Type B pancreatic cell (in vitro differentiated cells): ENCODE measurements at places on chromosomes 16 and 17.
A peak's percentile ranks its signal among the peaks of the same experiment; 100 is the strongest.

DNA sequence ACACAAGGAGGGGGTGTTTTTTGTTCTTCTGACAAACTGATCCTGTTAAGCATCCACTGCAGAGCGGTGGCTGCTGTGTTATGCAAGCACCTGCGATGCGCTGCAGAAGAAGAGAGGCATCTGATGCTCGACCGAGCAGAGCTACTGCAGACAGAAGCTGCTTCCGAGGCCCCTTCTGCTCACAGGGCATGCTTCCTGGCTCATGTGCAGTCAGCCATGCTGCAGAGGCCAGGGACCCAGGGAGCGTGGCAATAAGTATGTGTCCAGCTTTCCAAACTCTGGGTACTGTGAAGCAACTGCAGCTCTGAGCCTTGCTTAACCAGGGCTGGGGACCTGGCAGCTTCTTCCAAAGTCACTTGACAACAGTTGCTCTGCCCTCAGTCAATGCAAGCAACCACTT lies 448.6 kb upstream of the RBFOX1 start:
- H3K27ac ChIP-seq: no peak overlapping the region
- H3K27me3 ChIP-seq: peaks cover 5% of the 10 kb centered on the region
- no peak for DNase-seq
- H3K4me1 ChIP-seq: no peaks in the 10 kb centered on the region

GRCh38 chr16:58605562-58605961 lies 24.1 kb downstream of the CNOT1 start:
- no peaks in the 10 kb centered on the region for H3K27me3 ChIP-seq
- H3K36me3 ChIP-seq: peaks cover 23% of the 10 kb centered on the region
- peaks cover 10% of the 10 kb centered on the region for H3K4me1 ChIP-seq
- no peak overlapping the region for H3K4me3 ChIP-seq
- no peak overlapping the region for H3K27ac ChIP-seq

GRCh38 chr16:22357635-22357971 lies 16.8 kb downstream of the CDR2 start:
- no peak overlapping the region for H3K4me3 ChIP-seq
- no peak for DNase-seq
- peaks cover 20% of the 10 kb centered on the region for H3K36me3 ChIP-seq
- no peak overlapping the region for H3K27ac ChIP-seq
- no peaks in the 10 kb centered on the region for H3K27me3 ChIP-seq

DNA sequence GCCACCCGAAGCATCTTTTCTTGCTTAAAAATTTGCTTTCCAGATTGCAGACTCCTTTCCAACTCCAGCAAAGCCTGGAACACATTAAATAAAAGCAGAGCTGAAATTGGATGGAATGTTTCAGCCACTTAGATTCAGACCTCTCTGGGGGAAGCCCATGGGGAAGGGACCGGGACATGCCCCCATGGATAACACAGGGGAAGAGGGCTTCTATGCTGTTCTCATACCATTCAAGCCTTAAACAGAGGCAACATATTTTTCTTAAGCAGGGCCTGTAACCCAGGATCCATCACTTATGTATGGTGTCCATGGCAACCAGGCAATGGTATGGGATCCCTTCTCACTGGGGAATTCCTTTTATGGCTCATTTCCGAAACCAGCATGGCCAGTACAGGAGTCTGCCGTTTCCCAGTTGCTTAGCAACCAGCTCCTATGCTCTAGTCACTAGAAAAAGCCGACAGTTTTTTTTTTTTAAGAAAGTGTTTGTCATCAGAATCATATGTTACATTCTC lies 62.0 kb upstream of the MARCHF10 start:
- no peaks in the 10 kb centered on the region for H3K36me3 ChIP-seq
- peak overlapping the region; percentile 94 for H3K27ac ChIP-seq
- H3K4me1 ChIP-seq: peaks cover 36% of the 10 kb centered on the region
- peak overlapping the region; percentile 73 for H3K4me3 ChIP-seq
- DNase-seq: peak; percentile 71
- no peaks in the 10 kb centered on the region for H3K27me3 ChIP-seq

- H3K27me3 ChIP-seq: peaks cover 3% of the 10 kb centered on the region
- H3K4me1 ChIP-seq: peaks cover 8% of the 10 kb centered on the region
- H3K4me3 ChIP-seq: no peak overlapping the region
Measured at GRCh38 chr17:68973098-68973846, 18.1 kb upstream of the ABCA8 start.

GRCh38 chr16:54178478-54178976 lies 108.1 kb downstream of the IRX3 start:
- no peaks in the 10 kb centered on the region for H3K36me3 ChIP-seq
- DNase-seq: no peak
- H3K4me3 ChIP-seq: peak overlapping the region; percentile 78
- peaks cover 56% of the 10 kb centered on the region for H3K4me1 ChIP-seq
- H3K27me3 ChIP-seq: peaks cover 28% of the 10 kb centered on the region
- peak overlapping the region; percentile 14 for H3K27ac ChIP-seq

DNA sequence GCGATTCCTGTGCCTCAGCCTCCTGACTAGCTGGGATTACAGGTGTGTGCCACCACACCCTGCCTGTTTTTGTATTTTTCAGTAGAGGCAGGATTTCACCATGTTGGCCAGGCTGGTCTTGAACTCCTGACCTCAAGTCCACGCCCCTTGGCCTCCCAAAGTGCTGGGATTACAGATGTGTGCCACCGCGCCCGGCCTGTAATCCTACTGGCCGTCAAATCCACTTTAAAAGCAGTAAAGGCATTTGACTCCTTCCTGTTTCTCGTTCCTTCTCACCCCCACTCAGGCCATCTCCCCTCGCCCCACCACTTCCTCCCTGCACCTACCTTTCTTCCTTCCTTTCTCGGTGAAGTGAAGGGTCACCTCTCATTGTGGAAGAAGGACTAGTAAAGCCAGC lies 69.4 kb upstream of the CREBBP start:
- H3K27ac ChIP-seq: no peak overlapping the region
- no peaks in the 10 kb centered on the region for H3K36me3 ChIP-seq
- peaks cover 6% of the 10 kb centered on the region for H3K27me3 ChIP-seq
- H3K4me3 ChIP-seq: no peak overlapping the region
- H3K4me1 ChIP-seq: peaks cover 18% of the 10 kb centered on the region

- no peak for DNase-seq
- H3K27me3 ChIP-seq: no peaks in the 10 kb centered on the region
- no peak overlapping the region for H3K4me3 ChIP-seq
- H3K36me3 ChIP-seq: no peaks in the 10 kb centered on the region
- no peak overlapping the region for H3K27ac ChIP-seq
Measured at GRCh38 chr17:69884846-69885245, 190.2 kb upstream of the KCNJ16 start.
